ENCODE measurements at places on chromosomes 6 and 20.

DNA sequence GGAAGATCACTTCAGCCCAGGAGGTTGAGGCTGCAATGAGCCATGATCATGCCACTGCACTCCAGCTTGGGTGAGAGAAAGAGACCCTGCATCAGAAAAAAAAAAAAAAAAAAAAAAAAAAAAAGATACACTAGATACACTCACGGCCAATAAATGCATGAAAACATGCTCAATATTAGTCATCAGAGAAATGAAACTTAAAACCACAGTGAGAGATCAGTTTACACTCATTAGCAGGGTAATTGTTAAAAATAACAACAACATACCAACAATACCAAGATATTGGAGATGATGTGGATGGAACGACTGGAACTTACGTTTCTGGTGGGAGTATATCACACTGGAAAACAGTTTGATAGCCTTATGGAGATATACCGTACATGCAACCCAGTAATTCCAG, 29.9 kb downstream of the HS3ST5 start:
- DNase-seq: no peak

DNA sequence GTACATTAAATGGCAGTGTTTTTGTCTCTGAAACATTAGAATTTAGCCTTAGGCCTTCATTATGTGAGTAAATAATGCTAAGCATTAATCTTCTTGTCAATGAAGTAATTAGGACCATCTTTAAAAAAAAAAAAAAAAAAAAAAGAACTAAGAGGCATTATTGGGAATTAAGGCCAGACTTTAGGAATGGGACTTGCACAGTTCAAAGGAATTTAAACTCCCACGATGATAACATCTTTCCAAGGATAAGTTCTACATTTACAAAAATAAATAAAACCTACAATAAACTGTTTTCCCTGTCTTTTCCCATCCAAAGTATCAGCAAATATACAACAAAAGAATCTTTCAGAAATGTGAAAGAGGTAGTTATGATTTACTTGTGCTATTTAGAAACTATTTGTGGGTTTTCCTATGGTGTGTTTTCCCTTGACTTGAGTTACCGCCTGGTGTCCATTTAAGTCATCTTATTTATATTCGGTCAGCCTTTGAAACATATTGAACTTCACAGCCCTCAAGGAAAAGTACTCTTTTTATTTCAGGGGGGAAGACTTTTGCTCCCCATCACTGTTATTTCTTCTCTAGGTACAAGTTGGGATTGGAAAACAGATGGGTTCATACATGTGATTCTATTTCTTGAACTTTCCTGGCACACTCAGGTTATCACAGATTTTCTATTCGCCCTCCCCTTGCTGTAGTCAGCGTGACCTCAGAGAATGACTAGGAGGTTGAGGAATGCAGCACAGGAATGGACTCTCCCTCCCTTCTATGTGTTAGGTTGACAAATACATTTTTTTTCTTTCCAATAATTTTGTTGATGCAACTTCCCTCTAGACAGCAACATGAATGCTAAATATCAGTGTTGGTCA, 13.6 kb downstream of the STMND1 start:
- DNase-seq: peak; percentile 40

- DNase-seq: no peak
Measured at GRCh38 chr20:50900261-50900660, 31.0 kb downstream of the ADNP start.

DNA sequence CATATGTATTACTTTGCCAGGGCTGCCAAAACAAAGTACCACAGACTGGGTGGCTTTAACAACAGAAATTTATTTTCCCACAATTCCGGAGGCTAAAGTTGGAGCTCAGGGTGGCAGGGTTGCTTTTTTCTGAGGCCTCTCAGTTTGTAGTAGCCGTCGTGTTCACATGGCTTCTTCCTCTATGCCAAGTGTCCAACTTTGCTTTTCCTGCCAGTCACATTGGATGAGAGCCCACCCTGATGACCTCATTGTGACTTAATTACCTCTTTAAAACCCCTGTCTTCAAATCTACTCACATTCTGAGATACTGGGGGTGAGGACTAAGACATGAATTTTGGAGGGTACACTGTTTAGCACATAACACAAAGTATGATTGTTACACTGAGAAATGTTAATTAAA, 9.9 kb upstream of the ECT2L start:
- DNase-seq: no peak

DNA sequence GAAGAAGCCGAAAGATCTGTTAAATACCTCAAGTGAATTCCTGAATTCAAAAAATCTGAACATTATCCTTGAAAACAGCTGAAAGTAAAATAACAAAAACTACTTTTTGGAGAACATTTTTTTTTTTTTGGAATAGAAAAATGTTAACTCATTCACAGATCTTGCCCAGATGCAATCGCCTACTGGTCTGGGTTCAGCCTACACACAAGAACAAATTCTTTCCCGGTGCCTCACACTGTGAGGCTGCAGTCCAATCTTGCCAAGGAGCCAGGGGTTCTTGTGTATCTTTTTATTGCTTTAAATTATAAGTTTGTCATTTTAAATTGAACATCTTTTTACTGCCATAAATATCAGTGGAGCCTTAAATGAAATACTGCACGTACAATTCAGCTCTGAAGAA, 41.2 kb upstream of the TMEM200A start:
- no peak for DNase-seq

- DNase-seq: no peak
Measured at GRCh38 chr20:7770578-7770977, 169.7 kb downstream of the HAO1 start.

DNA sequence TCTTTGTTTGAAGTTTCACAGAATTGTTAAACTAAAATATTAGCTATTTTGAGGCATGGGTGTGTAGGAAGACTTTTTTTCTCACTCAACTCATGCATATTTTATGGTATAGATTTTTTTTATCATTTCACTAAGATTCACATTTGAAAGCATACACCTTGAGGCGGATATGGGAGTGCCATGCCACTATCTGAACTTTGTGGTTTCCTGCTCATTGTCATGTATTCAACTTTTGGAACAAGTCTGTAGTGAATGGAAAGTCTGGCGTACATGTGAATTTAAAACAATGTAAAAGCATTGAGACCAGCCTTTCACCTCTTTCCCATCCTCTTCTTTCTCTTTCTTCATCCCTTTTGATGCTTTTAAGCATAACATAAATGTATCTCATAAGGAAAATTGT, 147.9 kb downstream of the TPBG start:
- DNase-seq: no peak

DNA sequence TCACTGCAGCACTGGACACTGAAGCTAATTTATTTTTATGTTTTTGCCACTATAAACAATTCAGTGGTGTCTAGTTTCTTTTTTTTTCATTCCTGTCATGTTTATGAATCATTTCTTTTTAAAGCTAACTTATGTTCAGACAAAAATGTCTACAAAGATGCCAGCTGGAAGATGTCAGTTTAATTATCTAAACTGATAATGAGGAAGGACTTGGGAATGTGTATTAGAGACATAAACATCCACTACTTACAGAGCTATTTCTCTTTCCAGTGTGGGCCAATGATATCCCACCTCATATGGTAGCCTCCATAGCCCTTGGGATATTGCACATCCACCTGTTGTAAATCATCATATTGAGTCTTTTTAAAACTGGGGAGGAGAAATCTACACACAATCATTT, 132.1 kb upstream of the FAM184A start:
- DNase-seq: no peak

DNA sequence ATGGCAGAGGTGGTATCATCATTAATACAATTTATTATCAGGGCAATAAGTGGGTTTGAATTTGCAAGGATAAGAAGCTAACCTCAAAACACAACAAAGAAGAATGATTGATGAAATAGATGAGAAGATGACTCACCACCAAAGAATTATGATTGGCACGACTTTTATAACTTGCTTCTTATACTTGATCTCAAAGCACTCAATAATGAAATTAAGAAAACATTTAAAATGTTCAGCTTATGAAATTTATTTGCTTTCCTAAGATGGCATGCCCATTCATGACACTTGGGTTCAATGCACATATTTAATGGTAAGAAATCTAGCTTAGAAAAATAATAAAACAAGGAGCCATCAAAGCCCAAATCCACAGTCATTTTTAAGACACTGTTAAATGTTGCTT, 477.5 kb downstream of the GJA1 start:
- no peak for DNase-seq
